ENCODE measurements at places on chromosomes 2 and 18.

DNA sequence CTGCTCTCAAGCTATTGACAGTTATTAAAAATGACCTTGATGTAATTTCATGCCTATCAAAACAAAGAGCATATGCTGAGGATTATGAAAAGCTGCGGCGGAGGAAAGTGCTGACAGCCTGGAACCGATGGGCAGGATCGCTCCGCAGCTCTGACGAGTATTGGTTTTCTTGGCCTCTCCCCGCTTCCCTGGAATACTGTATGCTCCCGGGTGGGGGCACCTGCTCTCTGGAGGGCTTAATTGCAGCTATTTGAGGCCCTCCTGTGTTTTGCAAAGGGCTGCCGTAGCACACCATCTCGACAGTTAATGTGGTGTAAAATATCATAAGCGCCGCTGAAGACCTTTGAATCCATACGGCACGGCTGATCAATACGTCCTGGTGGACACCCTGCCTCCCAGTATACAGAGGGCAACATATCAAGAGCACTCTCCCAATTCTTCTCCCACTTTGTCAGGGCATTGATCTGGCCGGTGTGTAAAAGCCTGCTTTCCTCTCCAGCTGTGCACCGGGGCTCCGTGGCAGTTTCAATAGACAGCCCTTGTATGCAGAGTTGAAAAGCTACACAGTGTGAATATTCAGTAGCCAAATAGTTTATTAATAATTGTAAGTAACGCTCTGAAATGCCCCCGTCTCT is 662.4 kb downstream of the GALR1 start:
- no peak for DNase-seq

GRCh38 chr2:128396946-128397345 is 78.3 kb upstream of the HS6ST1 start:
- no peak for DNase-seq

DNA sequence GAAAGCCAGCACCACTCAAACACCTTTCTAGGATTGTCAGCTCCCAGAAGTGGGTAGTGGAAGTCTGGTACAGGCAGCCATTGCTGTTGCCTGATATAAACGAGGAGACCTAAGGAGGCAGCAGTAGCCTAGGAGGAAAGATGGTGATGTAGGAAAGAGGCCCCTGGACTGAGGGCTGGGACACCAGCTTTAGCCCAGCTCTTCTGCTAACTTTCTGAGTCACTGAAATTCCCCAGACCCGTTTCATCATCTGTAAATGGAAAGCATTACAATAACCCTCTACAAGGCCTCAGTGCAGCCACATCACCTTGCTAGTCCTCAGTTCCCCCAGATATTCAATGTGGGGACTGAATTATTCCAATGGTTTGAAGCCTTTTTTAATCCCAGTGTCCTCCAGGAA is 336.5 kb downstream of the TNS1 start:
- no peak for DNase-seq

- DNase-seq = no peak
These were observed 63.2 kb downstream of the TTC32 start for GRCh38 chr2:19838616-19839015.

GRCh38 chr2:229412686-229413085 is 141.6 kb upstream of the PID1 start:
- no peak for DNase-seq

DNA sequence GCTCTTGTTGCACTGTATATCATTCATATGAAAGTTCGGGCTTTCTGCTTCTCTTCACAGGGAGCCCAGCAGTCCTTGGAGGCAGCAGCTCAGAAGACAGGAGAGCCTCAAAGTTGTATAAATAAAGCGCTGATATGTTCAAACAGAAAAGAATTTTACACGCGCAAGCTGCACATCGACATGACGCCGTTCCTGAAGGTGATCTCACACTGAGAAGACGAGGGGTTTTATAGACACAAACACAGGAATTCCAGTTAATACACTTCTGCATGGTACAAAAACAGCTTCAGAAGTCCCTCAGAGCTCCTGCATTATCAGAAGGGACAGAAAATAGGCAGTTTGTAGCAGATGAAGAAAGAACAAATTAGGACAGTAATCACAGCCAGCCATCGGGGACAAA is 81.6 kb downstream of the KIAA2012 start:
- DNase-seq = no peak

GRCh38 chr2:164473021-164473420 is 148.3 kb downstream of the GRB14 start:
- DNase-seq = no peak

DNA sequence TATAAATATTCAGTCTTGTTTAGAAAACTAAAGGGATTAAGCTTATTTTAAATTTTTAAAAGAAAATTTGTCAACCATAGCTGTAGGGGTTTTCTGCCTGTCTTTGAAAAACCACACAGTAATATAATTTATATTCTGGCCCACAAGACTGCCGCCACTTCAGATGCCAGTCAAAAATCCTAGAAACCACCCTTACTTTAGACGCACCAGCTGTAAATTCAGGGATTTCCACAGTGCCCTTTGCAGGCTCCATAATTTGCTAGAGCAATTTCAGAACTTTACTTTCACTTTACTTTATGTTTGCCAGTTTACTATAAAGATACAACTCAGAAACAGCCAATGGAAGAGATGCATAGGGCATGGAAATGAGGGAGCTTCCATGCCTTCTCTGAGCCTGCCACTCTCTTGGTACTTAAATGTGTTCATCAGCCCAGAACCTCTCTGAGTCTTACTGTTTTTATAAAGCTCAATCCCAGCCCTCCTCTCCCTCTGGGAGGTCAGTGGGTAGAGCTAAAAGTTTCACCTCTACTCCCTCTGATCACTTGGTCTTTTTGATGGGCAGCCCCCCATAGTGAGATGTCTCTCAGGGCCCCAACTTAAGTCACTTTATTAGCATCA is 63.3 kb downstream of the KYNU start:
- DNase-seq = no peak

GRCh38 chr2:30798536-30798991 is 8.7 kb downstream of the CAPN13 start:
- no peak for DNase-seq

- DNase-seq = no peak
These were observed 35.2 kb downstream of the RPL31 start for GRCh38 chr2:101037161-101037755.
